Activated CD4-positive, alpha-beta T cell treated with anti-CD3 and anti-CD28 coated beads, Interleukin-2, amount 10 ng/mL, durations not matched to agents 24 days and 14 days (primary cell): ENCODE measurements at places on chromosomes 1 and 21. TPM values are rescaled to one million over a fixed set of nuclear protein-coding genes. Genes with fewer than 3 reads are reported as not detected.

GRCh38 chr21:15219039-15219438 is 154.2 kb upstream of the NRIP1 start:
- no peak for DNase-seq

DNA sequence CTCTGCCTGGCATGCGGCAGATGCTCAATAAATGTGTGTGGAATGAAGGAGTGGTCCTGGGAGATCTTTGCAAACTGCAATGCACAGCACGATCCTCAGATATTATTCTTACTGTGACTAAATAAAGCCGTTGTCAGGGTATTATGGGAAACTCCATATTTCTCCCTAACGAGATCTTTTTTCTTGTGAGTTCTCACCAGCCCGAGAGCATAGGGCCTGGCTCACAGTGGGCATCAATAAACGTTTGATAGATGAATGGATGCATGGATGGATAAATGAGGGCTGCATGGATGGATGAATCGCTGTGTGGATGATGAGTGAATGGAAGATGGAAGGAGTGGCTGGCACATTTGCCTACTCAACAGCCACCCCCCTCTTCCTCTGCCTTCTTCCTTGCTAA is 69.6 kb downstream of the SDC3 start:
- DNase-seq = no peak

GRCh38 chr1:65821386-65821785 is 28.7 kb downstream of the PDE4B start:
- DNase-seq = no peak

GRCh38 chr21:15682977-15683376 is 46.8 kb upstream of the USP25 start:
- DNase-seq = no peak

- DNase-seq = peak; percentile 67
Observed at GRCh38 chr1:30111431-30111830, 612.0 kb downstream of the MATN1 start.

DNA sequence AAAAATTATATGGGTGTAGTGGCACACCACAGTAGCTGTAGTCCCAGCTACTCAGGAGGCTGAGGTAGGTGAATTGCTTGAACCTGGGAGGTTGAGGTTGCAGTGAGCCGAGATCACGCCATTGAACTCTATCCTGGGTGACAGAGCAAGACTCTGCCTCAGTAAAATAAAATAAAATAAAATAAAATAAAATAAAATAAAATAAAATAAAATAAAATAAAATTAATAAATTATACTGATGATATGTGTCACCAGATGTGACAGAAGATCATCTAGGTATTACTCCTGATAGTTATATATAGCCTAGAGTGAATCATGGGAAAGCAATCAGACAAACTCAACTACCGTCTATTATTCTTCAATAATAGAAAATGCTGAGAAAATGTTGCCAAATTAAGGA is 972.5 kb downstream of the MRPL39 start:
- DNase-seq = no peak

DNA sequence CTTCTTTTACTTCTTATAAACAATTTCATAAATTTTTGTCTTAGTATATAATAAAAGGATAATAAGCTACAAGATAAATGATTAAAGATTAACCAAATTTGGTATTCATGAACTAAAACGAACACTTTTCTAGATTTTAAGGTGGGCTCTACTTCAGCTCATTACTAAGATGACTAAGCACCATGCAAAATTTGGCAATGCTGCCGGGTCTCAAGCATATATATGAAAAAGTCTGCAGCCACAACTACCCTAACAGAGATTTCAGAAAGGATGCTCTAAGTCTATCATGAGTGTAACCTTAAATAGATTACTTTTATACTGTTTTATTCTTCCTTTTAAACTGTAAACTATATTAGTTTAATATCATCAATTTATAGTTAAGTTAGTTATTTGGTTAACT is 47.8 kb downstream of the BRWD1 start:
- no peak for DNase-seq

DNA sequence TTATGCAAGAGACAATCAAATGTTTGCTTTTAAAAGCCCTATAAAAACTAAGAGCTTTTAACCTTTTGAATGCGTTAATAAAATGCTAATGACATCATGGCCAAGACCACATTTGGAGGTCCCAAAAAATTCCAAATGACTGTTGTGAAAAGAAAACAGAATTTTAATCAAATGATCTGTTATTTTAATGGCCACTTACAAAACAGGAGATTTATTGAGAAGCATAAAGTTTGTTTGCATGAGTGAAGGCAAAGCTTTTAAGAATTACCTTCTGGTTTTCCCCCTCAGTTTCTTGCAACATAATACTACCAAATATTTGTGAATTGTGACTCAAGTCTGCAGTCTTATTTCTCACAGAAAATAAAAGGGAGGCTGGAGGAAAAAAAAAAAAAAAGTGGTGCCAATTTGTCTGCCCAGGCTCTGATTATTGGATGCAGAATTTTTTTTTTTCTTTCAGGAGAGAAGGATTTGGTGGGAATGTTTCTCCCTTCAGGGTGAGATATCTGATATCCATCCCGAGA is 60.7 kb downstream of the GORAB start:
- DNase-seq = no peak

DNA sequence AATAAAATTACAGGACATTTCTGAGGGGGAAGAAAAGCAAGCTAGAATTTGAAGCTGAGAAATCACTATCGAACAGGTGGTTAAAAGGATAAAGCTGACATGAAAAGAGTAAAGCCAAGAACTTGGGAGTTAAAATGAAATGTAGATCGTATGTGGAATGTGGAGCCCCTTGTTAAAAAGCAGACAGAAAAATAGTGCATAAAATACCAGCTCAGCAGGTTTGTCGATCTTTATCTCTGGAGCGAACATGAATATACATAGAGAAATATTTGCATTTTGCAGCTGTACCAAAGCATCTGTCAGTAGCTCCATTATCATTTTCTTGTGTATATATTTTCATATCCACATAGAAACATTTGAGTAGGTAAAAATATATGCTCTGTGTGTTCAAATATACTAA is 73.6 kb upstream of the CDC42BPA start:
- DNase-seq = no peak

GRCh38 chr1:106768501-106768900 is 288.0 kb upstream of the PRMT6 start:
- no peak for DNase-seq

DNA sequence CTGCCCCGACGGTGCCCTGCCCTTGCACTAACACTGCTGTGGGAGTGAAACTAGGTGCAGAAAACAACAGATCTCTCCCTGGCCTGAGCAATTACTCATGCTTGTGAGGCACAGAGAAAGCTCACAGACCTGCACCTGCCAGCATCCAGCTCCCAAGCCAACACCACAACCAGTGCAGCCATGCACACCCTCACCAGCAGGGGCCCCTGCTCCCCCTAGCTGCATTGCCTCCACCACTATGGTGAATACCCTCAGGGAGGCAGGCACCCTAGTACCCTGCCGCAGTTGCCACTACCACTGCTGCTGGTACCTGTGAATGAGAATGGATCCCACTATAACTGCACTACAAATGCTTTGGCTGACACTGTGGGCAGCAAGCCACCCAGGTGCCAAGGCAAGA is 7.1 kb upstream of the DIRAS3 start:
- DNase-seq = no peak

- DNase-seq = no peak
Observed at GRCh38 chr1:52240592-52241210, 98.8 kb downstream of the ZFYVE9 start.

DNA sequence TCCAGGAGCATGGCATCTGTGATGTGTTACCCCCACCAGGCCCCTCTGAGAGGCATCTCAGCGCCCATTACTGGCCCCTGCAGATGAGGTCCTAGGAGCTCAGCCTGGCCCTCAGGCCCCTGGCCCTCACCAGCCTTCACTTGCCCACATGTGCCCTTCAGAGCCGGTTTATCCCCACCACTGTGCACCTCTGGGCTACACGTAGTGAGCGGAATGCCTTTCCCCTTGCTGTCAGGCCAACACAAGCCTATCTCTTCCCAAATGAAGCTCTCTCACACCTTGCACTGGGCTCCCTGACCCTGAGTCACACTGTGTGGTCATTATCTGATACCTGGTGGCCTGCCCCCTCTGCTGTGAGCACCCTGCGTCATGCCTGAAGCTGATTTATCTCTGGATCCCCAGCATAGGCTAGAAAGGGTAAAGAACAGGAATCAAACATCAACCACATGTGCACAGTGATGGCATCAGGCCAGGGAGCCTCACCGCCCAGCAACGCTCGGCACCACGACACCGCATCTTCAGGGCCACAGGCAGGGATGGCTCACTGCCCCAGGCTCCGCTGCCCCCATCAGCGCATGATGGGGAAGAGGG is 49.1 kb downstream of the GLIS1 start:
- DNase-seq = no peak

DNA sequence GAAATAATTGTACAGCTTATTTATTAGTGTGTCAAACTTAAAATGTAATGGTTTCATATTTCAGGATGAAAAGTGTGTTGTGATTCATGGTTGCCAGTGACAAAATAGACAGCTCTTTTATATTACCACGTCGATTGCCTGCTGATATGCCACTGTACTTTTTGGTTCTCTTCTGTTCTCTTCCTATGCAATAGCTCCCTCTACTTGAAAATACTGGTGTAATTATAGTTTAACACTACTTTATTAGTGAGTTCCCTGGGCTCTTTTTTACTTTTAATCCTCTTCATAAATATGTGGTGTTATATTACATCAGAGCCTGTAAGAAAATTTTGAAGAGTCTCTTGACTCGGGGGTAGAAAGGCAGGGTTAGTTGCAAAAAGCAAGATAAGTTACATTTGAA is 111.3 kb downstream of the PATJ start:
- no peak for DNase-seq

DNA sequence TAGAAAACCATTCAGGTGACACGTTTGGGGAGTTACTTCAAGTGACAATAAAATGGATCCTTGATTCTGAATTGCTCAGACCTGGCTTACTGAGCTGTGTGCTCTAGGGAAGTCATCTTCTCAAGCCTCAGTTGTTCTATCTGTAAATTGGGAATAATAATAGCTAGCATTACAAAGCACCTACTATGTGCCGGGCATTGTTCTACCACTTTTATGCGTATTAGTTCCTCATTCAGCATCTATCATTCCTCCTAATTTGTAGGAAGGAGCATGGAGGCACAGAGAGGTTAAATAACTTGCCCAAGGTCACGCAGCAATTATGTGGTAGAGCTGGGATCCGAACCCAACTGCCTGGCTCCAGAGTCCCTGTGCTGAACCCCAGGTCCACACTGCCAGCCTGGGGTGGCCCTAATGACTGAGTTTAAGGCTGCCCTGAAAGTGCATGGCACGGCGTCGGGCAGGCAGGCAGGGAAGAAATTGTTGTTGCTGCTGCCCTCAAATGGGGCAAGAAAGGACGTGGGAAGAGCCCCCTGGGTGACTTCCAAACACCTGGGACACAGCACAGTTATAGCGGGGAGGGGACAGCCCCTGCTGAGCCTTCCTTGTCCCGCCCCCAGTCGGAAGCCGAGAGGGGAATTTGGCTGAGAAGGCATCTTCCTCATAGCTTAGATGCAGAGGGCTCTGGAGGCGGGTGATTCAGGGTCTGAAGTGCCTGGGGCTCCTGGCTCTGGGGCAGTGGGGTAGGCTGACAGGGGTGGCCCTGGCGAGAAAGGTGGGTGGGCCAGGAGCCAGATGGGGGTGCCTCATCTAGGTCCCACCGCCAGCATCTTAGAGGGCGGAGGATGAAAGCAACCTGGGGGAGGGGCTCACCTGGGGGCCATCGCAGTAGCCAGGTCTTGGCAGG is 86.5 kb upstream of the IFFO2 start:
- no peak for DNase-seq

GRCh38 chr1:224203243-224204016 is 20.4 kb downstream of the DEGS1 start:
- no peak for DNase-seq

- DNase-seq = no peak
Observed at GRCh38 chr1:81197591-81197990, 603.1 kb upstream of the ADGRL2 start.

DNA sequence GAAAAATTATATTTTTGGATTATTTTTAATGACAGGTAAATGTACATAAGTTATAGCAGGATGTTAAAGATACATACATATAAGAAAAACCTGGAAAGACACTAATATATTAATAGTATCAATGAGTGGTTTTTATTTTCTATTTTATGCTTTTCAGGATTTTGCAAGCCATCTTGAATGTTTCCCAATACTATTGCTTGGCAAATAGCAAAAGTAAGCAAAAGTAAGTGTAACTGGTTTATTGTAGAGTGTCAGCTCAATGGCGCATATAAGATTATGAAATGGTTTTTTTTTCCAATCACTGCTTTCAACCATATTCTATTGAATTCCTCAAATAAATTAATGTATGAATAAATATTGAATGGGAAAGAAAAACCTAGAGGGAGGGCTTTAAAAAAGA is 36.4 kb downstream of the ZNF684 start:
- DNase-seq = no peak

GRCh38 chr1:21239221-21239620 is 51.0 kb downstream of the ECE1 start:
- no peak for DNase-seq

- no peak for DNase-seq
Observed at GRCh38 chr1:165661703-165662102, 30.7 kb downstream of the MGST3 start.

OR2L13 gene
- not detected in 2 replicates for total RNA-seq

EFNA1 gene
- total RNA-seq = 0.24 TPM in 1 of 2 replicates, not detected in the other

DLGAP3 gene
- 0.54 and 0.75 TPM in 2 replicates for total RNA-seq

STIL gene
- total RNA-seq = 25.1 and 28.0 TPM in 2 replicates

PODN gene
- not detected in 2 replicates for total RNA-seq

SPRR2A gene
- total RNA-seq = not detected in 2 replicates

MNDA gene
- total RNA-seq = not detected in 2 replicates

SLC35F3 gene
- 10.2 and 10.9 TPM in 2 replicates for total RNA-seq

RASAL2 gene
- not detected in 2 replicates for total RNA-seq

CRYAA gene
- total RNA-seq = not detected in 2 replicates
